ENCODE measurements at places on chromosomes 7 and 10.

DNA sequence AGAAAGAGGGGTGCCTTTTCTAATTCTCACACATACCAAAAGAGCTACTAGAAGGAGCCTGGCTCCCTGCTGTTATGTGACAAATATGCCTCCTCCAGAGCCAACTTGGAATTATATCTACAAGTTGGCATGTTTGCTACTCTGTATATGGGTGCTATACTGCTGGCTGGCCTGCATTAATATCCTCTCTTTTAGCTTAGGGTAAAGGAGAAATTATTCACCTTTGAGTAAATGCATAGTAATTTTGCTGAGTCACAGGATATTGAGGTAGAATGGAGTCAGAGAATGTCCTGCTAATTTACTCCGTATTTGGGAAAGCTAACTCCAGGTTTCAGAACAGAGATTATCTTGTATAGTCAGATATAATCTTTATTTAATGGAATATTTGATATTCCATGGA is 24.2 kb upstream of the LIPN start:
- H3K27ac ChIP-seq, result no peak overlapping the region
- no peak overlapping the region for H3K4me3 ChIP-seq
- no peaks in the 10 kb centered on the region for H3K36me3 ChIP-seq

- no peaks in the 10 kb centered on the region for H3K4me1 ChIP-seq
- no peak overlapping the region for H3K27ac ChIP-seq
- no peaks in the 10 kb centered on the region for H3K27me3 ChIP-seq
- no peak overlapping the region for H3K4me3 ChIP-seq
Observed at GRCh38 chr10:1293636-1294435, 237.7 kb downstream of the WDR37 start.

DNA sequence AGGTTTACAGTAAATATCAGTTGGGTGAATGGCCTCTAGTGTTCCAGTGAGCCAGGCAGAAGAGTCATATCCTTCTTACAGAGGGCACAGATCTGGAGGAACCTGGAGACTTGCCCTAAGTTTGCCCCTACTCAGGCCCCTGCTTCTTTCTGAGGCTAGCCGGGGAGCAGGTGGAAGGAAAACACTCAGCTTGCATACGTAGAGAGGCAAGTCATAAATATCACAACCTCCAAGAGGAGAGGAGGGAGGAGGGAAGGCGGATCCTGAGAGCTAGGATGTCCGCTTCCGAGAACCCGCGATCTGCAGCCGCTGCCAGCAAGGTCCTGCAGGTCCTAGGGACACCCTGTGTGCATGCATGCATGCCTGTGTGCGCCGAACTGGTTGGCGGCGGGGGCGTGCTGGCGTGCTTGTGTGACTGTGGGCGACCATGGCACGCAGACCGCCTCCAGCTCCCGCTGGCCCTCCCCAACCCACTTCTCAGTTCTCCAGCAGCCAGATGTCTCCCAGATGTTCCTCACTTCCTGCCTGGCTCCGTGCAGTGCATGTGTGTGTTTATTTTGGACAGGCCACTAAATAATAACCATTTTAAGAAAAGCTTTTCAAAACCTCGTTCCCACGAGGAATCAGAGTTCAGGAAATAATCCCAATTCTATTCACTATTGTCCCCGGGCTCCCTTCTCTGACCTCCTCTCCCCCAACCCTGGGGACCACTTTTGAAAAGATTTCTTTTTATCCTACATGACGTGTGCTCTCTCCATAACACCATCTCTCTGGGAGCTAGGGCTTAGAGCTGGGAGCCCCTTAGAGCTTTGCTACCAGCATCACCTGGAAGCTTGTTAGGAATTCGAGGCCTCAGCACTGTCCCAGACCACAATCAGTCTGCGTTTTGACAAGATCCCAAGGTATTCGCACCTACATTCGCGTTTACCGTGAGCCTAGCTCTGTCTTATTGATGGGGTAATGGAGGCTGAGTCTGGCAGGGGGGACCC is 32.4 kb downstream of the UNC5B start:
- H3K27ac ChIP-seq, result peak overlapping the region; percentile 20
- peak overlapping the region; percentile 11 for H3K4me3 ChIP-seq
- no peak for DNase-seq
- peaks cover 12% of the 10 kb centered on the region for H3K4me1 ChIP-seq

DNA sequence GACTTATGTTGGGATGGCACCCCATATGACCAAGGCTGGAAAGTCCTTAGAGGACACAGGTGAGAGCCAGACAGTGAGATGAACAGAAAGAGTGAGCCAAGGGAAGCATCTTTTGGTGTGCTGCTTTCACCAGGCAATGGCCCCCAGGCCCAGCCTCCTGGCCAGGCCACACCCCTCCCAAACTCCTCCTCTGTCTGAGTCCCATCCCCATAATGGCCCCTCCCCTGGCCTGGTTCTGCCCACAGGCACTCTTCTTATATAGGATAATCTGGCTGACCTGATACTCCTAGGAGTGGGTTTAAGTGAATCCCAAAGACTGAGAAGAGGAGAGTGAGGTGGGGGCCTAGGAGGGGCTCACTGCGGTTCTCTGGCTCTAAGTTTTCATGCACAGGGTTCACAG is 252.5 kb downstream of the RPS24 start:
- DNase-seq, result no peak
- H3K27ac ChIP-seq, result no peak overlapping the region
- H3K4me1 ChIP-seq, result no peaks in the 10 kb centered on the region

- no peak overlapping the region for H3K27ac ChIP-seq
- no peak overlapping the region for H3K4me3 ChIP-seq
- H3K36me3 ChIP-seq, result no peaks in the 10 kb centered on the region
- H3K27me3 ChIP-seq, result no peaks in the 10 kb centered on the region
Observed at GRCh38 chr7:24783698-24784097, 26.4 kb upstream of the GSDME start.

- H3K27me3 ChIP-seq, result no peaks in the 10 kb centered on the region
- DNase-seq, result no peak
- H3K4me3 ChIP-seq, result no peak overlapping the region
- no peak overlapping the region for H3K27ac ChIP-seq
- H3K4me1 ChIP-seq, result no peaks in the 10 kb centered on the region
- H3K36me3 ChIP-seq, result no peaks in the 10 kb centered on the region
Observed at GRCh38 chr10:85811405-85811804, 555.2 kb downstream of the GRID1 start.

- H3K27me3 ChIP-seq, result no peaks in the 10 kb centered on the region
- H3K36me3 ChIP-seq, result no peaks in the 10 kb centered on the region
- H3K4me1 ChIP-seq, result no peaks in the 10 kb centered on the region
- no peak for DNase-seq
Observed at GRCh38 chr10:17980846-17981565, 29.3 kb downstream of the SLC39A12 start.

DNA sequence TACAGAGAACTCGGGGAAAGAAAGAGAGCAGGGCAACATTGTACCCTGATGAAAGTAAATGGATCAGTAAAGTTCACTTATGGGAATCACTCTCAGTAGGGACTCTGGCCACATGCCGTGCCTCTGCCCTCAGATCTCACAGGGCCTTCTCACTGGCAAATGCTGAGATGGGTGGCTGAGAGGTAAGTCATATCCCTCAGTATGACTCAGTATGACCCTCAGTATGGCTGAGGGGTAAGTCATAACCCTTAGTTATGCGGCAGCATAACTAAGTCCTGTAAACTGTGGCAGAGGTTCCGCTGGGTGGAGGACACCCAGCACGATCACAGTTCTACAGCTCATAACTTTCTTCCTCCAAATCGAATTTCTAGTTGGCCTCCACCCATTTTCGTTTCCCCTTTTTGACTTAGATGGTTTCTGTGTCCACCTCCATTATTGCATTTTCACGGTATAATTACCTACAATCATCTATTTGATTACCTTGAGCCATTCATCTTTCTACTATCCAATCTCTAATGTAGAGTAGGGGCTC is 26.5 kb upstream of the WNT16 start:
- H3K27ac ChIP-seq, result no peak overlapping the region
- no peaks in the 10 kb centered on the region for H3K36me3 ChIP-seq
- no peaks in the 10 kb centered on the region for H3K27me3 ChIP-seq
- DNase-seq, result no peak
- no peaks in the 10 kb centered on the region for H3K4me1 ChIP-seq
- no peak overlapping the region for H3K4me3 ChIP-seq

- H3K4me3 ChIP-seq, result no peak overlapping the region
- DNase-seq, result no peak
- H3K4me1 ChIP-seq, result no peaks in the 10 kb centered on the region
- no peak overlapping the region for H3K27ac ChIP-seq
- no peaks in the 10 kb centered on the region for H3K27me3 ChIP-seq
- no peaks in the 10 kb centered on the region for H3K36me3 ChIP-seq
Observed at GRCh38 chr7:22419488-22419887, 62.5 kb upstream of the RAPGEF5 start.

DNA sequence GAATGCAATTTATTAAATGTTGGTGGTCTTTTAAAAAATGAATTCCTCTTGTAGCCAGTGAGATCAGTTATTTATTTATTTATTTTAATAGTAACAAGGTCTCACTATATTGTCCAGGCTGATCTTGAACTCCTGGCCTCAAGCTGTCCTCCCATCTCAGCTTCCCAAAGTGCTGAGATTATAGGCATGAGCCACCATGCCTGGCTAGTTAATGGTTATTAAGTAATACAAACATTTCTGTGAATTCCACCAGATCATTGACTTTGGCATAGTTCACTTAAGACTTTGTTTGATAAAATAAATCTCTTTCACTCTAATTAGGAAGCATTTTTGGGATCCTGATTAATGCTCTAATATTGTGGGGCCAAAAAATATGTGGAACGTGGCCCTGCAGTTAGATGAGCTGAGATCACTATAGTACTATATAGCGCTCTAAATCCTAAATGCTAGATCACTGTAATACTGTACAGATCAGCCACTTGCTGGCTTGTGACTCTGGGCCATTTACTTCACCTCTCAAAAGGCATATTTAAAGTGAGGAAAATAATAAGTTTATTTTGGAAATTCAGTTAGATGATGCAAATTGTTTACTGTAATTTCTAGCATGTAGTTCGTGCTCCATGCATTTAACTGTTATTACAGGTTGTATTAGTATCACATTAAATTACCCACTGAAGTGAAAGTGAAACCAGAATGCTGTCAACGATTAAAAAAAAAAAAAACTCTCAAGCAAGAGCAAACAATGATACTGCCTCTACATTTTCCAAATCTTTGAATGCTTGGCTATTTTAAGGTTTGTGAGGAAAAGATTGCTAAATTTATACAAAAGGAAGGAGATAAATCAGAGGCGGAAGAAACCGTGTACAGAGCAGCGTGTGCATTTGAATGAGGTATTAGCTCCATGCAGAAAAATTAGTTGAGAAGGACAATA is 15.9 kb upstream of the FAS start:
- H3K36me3 ChIP-seq, result no peaks in the 10 kb centered on the region
- H3K4me1 ChIP-seq, result peaks cover 35% of the 10 kb centered on the region
- DNase-seq, result no peak
- peak overlapping the region; percentile 87 for H3K27ac ChIP-seq
- H3K27me3 ChIP-seq, result no peaks in the 10 kb centered on the region

- no peak overlapping the region for H3K4me3 ChIP-seq
- no peaks in the 10 kb centered on the region for H3K36me3 ChIP-seq
- peaks cover 8% of the 10 kb centered on the region for H3K4me1 ChIP-seq
- H3K27me3 ChIP-seq, result no peaks in the 10 kb centered on the region
Observed at GRCh38 chr7:825386-825785, 6.9 kb upstream of the SUN1 start.

DNA sequence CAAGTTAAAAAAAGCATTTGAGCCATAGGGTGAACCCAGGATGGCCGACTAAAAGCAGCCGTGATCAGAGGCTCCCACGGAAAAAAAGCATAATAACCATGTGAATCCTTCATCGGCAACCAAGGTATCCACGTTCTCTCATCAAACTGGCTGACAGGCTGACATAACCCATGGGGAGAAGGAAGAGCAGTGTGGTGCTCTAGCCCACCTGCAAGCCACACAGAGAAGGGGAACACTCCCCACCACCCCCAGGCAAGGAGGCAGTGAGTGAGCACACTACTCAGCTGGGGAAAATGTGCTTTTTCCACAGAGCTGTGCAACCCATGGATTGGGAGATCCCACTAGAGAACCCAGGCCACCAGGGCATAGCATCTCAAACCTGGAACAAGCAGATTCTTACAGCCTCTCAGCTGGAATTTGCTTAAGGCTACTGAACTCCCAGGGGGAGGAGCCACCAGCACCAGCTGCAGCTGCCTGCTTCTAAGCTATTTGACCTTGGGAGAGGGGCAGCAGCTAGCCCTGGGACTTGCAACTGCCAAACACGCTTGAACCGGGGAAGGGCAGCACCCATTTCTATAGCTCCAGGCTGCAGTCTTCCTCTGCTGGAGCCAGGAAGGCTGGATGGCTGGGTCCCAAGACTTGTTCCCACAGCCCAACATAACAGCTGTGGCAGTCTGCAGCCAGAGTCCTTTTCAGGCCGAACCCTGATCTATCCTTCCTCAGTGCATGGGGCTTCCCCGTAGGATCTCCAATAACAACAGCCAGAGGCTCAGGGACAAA is 178.2 kb upstream of the NRG3 start:
- no peak for DNase-seq
- H3K36me3 ChIP-seq, result no peaks in the 10 kb centered on the region
- no peaks in the 10 kb centered on the region for H3K27me3 ChIP-seq
- no peak overlapping the region for H3K4me3 ChIP-seq
- no peaks in the 10 kb centered on the region for H3K4me1 ChIP-seq

DNA sequence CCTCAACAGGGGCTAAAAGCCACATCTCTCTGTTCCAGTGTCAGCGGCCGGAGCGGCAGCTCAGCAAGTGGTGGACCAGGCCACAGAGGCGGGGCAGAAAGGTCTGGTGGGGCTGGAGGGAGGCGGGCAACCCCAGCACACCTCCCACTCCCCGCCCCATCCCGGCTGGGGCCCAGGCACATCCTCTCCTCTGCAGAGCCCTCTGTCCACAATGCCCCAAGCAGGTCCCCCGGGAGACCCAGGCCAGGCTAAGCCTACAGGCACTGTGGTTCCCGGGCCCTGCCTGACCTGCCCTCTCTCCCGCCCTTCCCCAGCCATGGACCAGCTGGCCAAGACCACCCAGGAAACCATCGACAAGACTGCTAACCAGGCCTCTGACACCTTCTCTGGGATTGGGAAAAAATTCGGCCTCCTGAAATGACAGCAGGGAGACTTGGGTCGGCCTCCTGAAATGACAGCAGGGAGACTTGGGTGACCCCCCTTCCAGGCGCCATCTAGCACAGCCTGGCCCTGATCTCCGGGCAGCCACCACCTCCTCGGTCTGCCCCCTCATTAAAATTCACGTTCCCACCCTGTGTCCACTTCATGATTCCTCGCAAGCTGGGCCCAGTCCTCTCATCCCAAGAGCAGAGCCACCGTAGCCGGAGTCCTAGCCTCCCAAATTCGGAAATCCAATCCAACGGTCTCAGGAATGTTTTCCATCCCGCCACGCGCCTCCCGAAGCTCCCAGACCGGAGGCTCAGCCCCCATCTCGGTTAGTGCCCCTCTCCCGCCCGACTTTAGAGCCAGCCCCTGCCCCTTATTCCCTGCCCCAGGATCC is 2.1 kb downstream of the ADIRF start:
- H3K4me1 ChIP-seq, result peaks cover 16% of the 10 kb centered on the region
- no peaks in the 10 kb centered on the region for H3K36me3 ChIP-seq
- no peak for DNase-seq
- H3K27ac ChIP-seq, result peak overlapping the region; percentile 99
- no peaks in the 10 kb centered on the region for H3K27me3 ChIP-seq

- no peaks in the 10 kb centered on the region for H3K27me3 ChIP-seq
- DNase-seq, result no peak
- no peak overlapping the region for H3K4me3 ChIP-seq
- H3K36me3 ChIP-seq, result no peaks in the 10 kb centered on the region
- no peaks in the 10 kb centered on the region for H3K4me1 ChIP-seq
Observed at GRCh38 chr10:112404617-112405016, 30.7 kb downstream of the ACSL5 start.
